CD4-positive, alpha-beta T cell treated with Interleukin-15 for 4 hours (primary cell): ENCODE measurements at places on chromosomes 13 and 19.

GRCh38 chr13:110914081-110914330 is 863 bp downstream of the ANKRD10 start:
- no peak for DNase-seq

DNA sequence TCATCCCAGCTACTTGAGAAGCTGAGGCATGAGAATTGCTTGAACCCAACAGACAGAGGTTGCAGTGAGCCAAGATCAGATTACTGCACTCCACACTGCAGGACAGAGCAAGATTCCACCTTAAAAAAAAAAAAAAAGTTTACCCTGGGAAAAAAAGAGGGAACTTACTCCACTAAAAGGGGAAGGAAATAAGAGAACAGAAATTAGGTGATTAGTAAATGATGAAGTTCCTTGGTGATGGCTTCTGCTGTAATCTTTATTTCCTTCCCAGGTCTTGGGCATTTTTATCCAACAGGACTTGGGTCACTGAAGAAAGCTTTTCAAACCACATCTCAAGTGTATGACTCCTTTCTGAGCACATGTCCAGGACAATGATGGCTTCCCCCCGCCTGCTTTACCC is 9.3 kb downstream of the ZNF780A start:
- DNase-seq = no peak

DNA sequence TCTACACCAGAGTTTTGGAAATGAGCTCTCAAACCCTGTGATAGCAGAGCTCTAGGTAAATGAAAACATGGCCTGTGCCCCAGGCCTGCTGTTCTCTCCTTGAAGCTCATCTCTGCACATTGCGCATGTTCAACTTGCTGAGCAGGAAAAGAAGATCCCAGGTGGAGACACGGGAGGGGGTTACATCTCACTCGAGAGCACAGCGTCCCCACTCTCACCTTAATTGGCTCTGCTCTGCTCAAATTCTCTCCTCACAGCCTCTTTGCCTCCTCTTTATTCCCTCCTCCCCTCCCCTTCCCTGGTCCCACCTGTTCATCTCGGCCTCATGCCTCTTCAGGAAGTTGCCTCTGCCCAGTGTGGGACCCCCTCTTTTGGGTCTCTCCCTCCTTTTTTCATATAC is 44.7 kb downstream of the RGCC start:
- DNase-seq = no peak

- no peak for DNase-seq
Measured at GRCh38 chr19:47306303-47306702, 3.4 kb upstream of the C5AR1 start.

DNA sequence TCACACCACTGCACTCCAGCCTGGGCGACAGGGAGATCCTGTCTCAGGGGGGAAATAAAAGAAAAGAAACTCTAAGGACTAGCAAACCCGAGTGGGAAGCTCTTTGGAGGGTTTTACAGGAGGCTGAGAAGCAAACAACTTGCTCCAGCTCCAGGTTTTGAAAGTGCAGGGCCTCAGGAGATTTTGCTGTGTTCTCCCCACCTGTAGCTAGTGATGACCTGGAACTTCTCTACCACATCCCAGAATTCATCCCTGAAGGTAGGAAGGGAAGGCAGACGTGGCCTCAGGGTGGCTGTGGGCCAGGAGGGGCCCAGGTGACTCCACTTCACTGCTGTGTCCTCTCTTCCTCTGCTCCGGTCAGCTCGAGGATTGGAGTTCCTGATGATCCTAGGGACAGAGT is 16.3 kb upstream of the PSMD8 start:
- no peak for DNase-seq

DNA sequence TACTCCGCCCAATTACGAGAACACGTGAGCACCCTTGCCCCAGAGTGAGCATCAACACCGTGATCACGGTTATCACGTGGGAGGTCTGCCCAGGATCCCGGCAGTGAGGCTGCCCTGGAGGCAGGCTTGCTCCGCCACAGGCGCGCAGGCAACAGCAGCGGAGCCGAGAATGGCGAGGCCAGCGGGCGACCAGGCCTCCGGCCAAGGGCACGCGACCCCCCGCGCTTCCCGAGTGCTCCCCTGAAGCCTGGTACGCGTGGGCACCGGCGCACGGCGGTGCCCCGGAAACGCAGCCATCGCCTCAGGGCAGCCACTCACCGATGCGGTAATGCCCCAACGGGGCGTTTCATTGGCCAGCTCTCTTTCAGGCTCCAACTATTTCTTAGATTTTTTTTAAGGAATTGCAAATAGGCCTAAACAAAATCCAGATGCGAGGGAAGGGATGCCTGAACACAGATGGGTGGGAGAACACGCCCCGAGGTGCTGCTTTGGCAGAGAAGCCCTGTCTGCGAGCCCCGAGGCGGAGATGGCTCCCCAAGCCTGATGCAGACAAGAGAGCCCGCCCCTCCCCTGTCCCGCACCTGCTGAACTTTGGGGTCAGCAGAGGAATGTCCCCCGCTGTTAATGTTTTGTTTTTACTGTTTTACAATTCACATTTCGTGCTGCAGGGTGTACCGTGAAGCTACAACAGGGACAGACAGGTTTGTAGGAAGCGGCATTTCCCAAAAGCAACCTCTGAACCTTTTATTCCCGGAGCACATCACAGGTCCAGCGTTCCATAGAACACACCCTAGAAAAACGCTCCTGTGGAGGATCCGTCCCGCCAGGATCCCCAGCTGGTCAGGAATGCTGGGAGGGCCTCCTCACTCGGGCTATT is 132.7 kb downstream of the ZDHHC20 start:
- DNase-seq = no peak
